ENCODE measurements at places on chromosomes 4 and X.

DNA sequence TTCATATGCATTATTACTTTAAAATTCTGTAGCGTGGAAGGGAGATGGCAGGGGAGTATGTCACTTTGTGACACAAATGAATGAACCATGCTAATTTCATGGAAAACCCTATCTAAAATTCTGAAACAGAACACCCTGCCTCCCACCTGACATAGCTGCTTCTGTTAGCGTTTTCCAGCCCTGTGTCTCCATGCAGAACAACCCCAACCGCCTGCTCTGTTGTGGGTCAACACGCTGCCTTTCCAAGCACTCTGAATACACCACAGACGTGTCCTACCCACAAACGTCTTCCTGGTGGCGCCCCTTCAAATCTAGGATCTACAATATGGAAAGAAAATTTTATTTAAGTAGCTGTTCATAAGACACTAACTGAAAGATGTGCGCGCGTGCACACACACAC lies 238.6 kb downstream of the TRIML1 start:
- no peak for DNase-seq

DNA sequence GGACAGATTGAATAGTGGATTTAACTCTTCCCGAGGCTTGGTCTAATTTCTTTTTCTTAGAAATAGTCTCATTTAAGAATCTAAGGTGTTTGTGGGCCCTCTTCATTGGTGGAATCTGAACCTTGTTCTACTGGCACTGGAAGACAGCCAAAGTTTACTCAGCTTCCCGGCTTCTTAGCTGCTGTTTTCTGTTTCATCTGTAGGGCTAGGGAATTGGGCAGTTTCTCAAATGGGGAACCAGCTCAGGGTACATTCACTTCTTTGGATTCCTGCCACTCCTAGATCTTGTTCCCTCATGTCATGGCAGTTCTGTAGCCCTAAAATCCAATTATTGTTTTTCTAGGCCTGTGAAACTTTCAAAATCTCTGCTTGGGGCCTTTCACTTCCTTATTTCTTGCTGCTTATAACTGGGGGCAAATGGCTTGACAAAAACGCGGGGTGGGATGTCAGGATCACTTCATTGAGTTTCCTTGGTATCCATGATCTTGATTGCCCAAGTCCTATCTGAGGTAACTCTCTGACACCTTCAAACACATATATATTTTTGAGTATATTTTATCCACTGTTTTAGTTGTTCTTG lies 985.0 kb downstream of the C4orf33 start:
- no peak for DNase-seq

DNA sequence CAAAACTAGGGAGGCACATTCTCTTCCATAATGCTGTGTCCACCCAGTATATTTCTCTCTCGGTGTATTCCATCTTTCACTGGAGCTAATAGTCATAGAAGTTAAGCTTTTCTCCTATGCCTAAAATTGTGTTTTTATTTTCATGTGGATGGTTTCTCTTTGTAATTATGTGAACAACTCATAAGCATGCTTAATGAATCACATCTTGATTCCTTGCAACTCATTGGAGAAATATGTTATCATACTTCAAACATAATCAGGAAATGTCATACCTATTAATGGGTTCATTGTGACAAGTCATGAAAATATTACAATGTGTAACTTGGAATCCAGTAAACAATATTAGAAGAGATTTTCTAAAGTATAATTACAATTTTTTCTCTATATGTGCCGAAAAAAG lies 186.3 kb downstream of the SLC7A11 start:
- DNase-seq: no peak

DNA sequence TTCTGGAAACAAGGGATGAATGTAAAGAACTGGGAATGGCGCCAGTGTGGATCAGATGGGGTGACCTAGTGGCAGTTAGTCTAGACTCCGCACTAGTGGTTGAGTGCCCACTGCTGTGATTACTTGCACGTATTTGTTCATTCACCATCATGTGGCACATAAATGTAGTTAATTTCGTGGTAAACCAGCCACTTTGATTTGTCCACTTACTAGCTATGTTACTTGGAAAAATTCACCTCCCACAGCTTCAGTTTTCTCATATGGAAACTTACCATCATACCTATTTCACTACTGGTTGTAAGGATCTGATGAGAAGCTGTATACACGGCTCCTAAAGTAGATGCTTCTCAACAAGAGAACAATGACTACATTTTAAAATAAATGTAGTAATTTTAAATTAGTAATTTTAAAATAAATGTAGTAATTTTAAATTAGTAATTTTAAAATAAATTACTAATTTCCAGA lies 394 bp upstream of the DYNLT3 start:
- no peak for DNase-seq

DNA sequence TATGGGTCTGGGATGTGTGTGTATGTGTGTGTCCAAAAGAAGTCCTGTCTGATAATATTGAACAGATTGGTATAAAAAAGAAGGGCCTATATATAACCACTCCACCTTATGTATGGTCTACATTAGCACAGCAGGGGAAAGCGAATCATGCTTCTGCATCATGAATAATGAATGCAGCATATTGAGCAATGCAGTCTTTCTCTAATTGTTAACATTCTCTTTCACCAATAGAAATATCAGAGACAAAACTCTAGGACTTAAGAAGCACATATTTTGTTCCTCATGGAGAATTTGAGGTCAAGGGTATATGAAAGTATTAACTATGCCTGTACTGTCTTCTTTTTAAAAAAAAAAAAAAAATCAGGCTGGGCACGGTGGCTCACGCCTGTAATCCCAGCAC lies 264.3 kb upstream of the NOCT start:
- DNase-seq: no peak

DNA sequence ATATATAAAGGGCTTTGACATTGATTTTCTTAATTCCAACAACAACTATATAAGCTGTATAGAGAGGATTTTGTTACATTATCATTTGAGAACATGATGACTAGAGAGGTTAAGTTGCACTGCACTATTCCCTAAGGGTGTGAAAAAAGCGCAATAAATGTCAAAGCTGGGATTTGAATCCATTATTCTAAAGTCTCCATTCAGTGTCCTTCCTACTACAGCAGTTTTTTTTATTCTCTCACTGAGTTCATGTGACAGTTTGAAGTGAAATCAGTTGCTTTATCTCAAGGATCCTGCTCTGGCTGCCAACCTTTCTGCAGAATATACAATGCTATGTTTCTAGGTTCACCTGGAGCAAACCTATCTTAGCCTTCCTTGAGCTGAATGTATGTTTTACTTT lies 177.5 kb downstream of the ANKRD50 start:
- DNase-seq: no peak

Data from urothelium cell line (cell line).